Naive thymus-derived CD8-positive, alpha-beta T cell (primary cell): ENCODE measurements at places on chromosomes 6 and 20. TPM values are rescaled to one million over a fixed set of nuclear protein-coding genes. Genes with fewer than 3 reads are reported as not detected.

DNA sequence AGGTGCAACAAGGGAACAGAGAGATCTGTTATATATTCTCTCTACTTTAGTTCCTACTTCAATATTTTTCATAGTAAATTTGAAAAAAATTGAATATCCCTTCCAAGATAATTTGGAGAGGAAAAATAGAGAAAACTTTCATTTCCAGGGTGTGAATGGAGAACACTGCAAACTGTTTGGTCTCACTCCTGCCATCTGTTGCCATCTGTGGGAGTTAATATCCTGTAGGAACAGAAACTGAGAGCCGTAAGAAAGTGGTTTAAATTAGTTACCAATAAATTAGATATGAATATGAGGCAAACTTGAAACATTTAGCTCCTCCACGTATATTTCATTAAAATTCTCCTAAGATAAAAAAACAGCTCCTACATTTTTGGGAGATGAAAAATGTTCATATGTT lies 4.2 kb downstream of the ZNF337 start:
- H3K4me3 ChIP-seq = no peak overlapping the region
- no peak for DNase-seq
- H3K36me3 ChIP-seq = peaks cover 1% of the 10 kb centered on the region

DNA sequence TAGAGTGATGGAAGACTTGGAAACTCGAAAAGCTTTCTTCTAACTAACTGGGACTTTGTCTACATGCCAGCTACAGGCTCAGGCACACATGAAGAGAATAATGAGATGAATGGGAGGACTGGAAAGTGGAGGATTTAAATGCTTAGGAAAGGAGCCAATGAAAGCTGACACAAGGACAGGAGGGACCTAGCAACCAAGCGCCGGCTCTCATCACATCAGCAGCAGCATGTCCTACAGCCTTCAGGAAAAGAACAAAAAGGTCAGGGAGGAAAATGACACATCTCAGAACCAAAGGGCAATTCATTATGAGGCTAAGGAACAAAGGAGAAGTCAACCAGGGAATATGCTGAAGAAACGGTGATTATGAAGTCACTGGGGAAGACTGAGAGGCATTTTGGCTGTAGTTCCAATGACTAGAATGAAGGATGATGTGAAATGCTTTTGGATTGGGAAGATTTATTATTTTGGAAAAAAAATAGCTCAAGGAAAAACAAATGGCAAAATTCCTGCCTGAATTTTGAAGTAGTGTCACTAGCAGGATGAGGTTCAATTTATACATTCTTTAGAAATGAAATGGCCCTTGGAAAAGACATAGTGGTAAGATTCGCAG lies 5.7 kb downstream of the BACH2 start:
- H3K4me1 ChIP-seq = peaks cover 76% of the 10 kb centered on the region
- peaks cover 23% of the 10 kb centered on the region for H3K36me3 ChIP-seq
- H3K4me3 ChIP-seq = peak overlapping the region; percentile 91

GRCh38 chr20:17493173-17493572 lies 38.0 kb downstream of the BFSP1 start:
- no peak overlapping the region for H3K4me3 ChIP-seq
- H3K27ac ChIP-seq = no peak overlapping the region
- no peak for DNase-seq
- no peaks in the 10 kb centered on the region for H3K27me3 ChIP-seq
- no peaks in the 10 kb centered on the region for H3K4me1 ChIP-seq

GRCh38 chr6:80209430-80209829 lies 103.0 kb downstream of the BCKDHB start:
- H3K4me3 ChIP-seq = no peak overlapping the region
- no peaks in the 10 kb centered on the region for H3K4me1 ChIP-seq
- DNase-seq = no peak
- H3K27ac ChIP-seq = no peak overlapping the region

DNA sequence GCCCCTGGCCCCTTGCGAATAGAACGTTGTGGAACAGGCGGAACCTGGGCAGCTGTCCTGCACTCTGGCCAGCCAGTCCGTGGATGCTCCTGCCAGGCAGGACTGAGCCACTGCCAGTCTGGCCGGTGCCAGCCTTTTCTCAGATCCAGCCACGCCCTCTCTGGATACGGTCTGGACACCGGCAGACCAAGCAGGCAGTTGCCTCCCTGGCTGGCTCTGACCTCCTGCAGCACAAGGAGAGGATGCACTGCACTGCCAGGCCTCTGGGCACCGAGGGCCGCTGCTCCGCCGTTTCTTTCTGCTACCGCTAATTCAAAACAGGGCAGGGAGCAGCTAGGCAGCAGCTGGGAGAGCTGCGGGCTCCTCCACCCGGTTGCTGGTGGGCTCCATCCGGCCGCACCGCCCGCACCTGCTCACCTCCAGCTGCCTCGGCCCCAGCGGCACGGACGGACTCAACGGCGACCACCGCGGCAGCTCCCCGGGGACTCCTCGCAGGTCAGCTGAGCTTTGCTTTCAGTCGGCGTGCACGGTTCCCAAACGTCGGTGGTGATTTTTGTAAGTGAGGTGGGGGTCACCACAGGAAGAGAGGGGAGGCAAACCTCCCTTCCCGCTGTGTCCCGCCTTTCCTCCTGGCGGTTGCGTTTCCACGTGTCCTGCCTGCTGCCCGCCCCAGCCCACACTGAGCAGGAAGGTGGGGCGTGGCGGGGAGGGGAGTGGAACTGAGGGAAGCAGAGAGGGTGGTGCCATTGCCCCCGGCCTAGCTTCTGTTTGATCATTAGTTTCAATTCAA lies 30.3 kb upstream of the AFDN start:
- no peak overlapping the region for H3K27ac ChIP-seq
- no peaks in the 10 kb centered on the region for H3K36me3 ChIP-seq
- H3K4me1 ChIP-seq = peaks cover 5% of the 10 kb centered on the region
- H3K4me3 ChIP-seq = peak overlapping the region; percentile 42
- H3K27me3 ChIP-seq = peaks cover 50% of the 10 kb centered on the region

GRCh38 chr6:26021350-26022131 lies 58.9 kb downstream of the TRIM38 start:
- peak overlapping the region; percentile 99 for H3K4me3 ChIP-seq
- H3K36me3 ChIP-seq = no peaks in the 10 kb centered on the region
- DNase-seq = peak; percentile 91
- H3K27me3 ChIP-seq = no peaks in the 10 kb centered on the region

DNA sequence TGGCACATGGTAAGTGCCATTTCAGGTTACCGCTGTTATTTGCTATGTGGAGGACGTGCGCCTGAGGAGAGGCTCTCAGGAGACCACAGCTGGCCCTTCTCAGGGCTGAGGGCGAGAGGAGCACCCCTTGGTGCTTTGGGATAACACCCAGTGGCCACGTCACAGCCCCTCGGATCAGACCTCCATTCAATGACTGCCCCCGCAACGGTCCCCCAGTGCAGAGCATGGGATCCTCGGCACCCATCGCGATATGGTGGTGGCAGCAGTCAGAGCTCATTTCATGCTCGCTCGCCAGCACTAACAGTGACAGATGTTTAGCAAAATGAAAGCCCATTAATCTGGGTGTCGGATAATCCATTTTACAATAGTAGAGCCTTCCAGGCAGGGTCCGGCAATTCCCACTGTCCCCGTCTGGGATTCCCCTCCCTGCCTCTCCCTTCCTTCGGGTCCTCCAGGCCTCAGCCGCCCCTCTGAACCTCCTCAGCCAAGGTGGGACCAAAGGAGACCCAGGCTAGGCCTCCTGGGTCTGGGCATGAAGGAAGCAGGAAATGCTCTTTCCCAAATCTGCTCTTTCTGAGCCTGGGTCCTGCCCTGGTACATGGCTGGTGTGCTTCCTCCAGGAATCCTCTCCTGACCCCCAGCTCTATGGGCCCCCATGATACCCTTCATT lies 117.1 kb downstream of the GRM4 start:
- no peak for DNase-seq
- no peaks in the 10 kb centered on the region for H3K36me3 ChIP-seq
- H3K4me3 ChIP-seq = no peak overlapping the region
- H3K27me3 ChIP-seq = no peaks in the 10 kb centered on the region

- H3K36me3 ChIP-seq = no peaks in the 10 kb centered on the region
- H3K27ac ChIP-seq = no peak overlapping the region
- no peaks in the 10 kb centered on the region for H3K27me3 ChIP-seq
- no peak for DNase-seq
- H3K4me3 ChIP-seq = no peak overlapping the region
Observed at GRCh38 chr6:57435475-57436160, 118.2 kb downstream of the PRIM2 start.

- DNase-seq = no peak
- peaks cover 19% of the 10 kb centered on the region for H3K4me1 ChIP-seq
- H3K27me3 ChIP-seq = peaks cover 10% of the 10 kb centered on the region
- H3K36me3 ChIP-seq = no peaks in the 10 kb centered on the region
- H3K27ac ChIP-seq = no peak overlapping the region
Observed at GRCh38 chr6:36663504-36664446, 14.7 kb upstream of the CDKN1A start.

Gene MYCT1
- not detected for total RNA-seq

DNA sequence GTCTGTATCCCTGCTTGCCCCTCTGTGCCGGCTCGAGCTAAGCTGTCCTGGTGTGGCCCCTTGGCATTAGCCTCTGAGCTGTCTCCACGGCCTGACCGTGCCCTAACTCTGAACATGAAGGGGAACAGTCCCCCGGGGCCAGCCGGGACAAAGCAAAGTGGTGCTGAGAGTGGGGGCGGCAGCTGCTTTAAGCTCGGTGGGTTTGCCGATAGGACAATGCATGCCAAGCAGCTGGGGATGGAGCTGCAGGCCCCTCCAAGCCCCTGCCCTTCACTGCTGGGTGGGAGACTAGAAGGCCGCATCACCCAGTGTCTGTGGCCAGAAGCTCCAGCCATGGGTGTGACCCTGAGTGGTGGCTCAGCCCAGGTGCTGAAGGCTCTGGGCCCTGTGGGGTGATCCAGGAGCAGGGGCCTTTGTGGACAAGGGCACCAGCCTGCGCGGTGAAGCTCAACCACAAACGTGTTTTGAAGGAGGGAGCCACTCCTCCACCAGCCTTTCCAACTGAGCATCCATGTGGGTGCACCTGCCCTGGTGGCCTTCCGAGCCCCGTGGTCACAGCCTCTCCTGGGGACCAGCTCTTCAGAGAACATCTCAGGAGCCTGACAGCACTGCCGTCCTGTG lies 242.5 kb downstream of the ERMARD start:
- peak overlapping the region; percentile 63 for H3K27ac ChIP-seq
- H3K4me1 ChIP-seq = peaks cover 30% of the 10 kb centered on the region
- no peaks in the 10 kb centered on the region for H3K36me3 ChIP-seq
- H3K27me3 ChIP-seq = no peaks in the 10 kb centered on the region
